ENCODE measurements at places on chromosomes 6 and 20. TPM values are rescaled to one million over a fixed set of nuclear protein-coding genes. Genes with fewer than 3 reads are reported as not detected.

DNA sequence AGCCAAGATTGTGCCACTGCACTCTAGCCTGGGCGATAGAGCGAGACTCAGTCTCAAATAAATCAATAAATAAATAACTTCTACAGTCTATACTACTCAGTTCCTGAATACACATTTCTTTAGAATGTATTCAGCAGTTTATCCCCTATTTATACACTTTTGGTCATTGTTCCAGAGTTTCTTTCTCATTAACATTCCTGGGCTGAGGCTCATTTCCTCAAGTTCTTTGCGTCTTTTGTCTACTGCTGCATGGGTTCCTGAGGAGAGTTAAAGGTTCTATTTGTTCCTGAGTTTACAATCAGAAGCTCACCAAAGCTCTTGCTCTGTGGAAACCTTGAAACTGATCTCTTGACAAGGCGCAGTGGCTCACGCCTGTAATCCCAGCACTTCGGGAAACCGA is 37.7 kb upstream of the SASH1 start:
- no peak for DNase-seq

LHFPL5 gene
- polyA plus RNA-seq: not detected

PRPH2 gene
- polyA plus RNA-seq: 0.51 TPM

DNA sequence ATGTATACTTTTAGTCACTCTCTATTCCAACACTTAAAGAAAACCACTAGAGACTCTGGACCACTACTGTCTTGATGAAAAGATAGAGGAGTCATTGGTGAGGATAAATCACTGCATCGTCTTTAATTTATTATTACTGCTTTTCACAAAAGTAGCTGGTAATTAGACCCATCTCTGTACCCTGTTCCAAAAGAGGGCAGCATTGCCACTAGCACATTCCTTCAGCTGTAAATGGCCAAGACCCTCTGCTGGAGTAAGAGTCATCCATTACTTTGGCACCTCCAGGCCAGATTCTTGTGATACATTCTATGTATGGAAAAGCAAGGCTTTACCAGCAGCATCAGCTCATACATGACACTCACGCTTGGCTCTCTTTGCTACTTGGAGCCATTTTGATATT is 49.5 kb upstream of the PREP start:
- DNase-seq: no peak

IL17A gene
- polyA plus RNA-seq: not detected

- no peak for DNase-seq
Observed at GRCh38 chr6:93176070-93176469, 243.3 kb downstream of the EPHA7 start.

DNA sequence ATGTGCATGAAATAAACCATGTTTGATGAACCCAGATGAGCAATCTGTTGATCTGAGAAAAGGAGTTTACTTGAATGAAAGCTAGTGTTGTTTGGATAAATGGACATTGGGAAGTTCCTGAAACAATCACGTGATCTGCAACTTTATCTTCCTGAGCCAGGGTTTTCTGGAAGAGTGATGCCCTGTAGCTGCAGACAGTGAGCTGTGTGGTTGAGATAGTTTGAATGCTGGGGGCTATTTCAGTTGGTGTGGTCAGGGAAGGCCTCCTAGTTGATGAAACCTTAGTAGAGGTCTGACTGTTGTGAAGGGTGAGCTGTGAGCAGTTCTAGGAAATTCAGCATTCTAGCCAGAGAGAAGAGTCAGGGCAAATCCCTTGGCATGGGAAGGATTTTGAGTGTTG is 643.7 kb downstream of the UTRN start:
- DNase-seq: no peak

DNA sequence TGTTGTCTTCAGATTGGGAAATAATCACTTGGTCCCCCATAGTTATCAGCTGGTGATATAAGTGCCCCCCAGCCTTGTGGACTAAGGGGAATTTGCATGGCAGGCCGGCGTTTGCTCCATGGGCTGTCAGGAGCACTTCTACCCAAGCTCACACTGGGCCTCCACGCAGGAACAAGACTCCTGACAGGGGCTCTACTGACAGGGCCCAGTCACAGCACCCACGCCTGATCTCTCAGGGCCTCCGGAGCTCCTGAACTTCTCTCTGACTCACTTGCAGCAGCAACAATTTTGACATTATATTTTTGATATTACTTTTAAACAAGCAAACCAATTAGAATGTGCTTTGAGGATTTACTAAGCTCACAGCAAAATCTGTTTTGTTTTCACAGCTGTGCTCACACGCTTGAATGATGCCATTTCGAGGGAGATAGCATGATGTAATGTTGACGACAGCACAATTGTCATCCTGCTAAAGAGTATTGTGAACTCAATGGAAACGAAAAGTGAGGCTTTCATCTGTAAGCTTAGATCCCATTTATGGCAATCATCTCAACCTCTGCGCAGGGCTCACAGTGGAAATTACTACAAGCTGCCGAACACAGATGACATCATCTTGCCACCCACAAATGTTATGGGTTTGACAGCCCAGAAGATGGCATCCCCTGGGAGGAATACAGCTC is 28.7 kb upstream of the TXNDC5 start:
- DNase-seq: no peak

PTPRK gene
- polyA plus RNA-seq: 9.1 TPM

GRCh38 chr6:164013480-164014208 is 599.1 kb downstream of the QKI start:
- DNase-seq: no peak

- DNase-seq: no peak
Observed at GRCh38 chr6:43665376-43665775, 20.5 kb downstream of the RSPH9 start.

AVP gene
- polyA plus RNA-seq: not detected

- DNase-seq: no peak
Observed at GRCh38 chr20:51420805-51421204, 121.7 kb downstream of the NFATC2 start.
